ENCODE measurements at places on chromosomes 3 and 15.

DNA sequence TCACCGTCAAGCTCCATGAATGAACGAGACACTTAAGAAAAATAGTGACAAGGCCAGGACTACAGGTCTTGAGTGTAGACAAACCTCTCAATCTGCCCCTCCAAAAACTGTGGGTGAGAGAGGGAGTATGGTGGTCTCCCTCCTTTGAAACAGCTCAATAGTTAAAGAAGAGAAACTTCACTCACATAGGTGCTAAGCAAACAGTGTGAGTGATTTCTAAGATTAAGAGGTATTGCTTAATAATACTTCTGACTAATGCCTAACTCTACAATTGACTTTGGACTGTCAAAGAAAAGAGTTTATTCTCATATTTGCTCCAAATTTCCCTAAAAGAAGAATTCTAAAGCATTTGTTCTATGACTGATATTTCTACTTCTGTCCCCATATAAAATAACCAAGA, 17.0 kb upstream of the TMEM108 start:
- DNase-seq: no peak

GRCh38 chr3:14434126-14434497, 31.7 kb downstream of the SLC6A6 start:
- DNase-seq: no peak

GRCh38 chr3:1456781-1457311, 364.0 kb downstream of the CNTN6 start:
- DNase-seq: no peak

DNA sequence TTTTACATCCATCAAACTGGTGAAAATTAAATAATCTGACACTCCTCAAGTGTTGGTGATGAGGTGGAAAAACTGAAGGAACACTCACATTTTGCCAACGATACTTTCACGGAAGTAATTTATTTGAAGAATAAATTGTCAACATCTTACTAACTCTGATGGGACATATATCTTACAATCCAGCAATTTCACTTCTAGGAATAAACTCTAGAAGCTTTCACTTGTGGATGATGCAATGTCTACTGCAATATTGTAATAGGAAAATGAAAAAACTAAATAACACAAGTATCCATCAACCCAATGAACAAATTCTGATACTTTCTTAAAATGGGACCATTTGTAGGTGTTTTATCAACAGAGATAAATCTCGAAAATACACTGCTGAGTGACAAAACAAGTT, 16.2 kb upstream of the LIPC start:
- DNase-seq: no peak

GRCh38 chr3:14261229-14261628, 82.6 kb downstream of the LSM3 start:
- DNase-seq: peak; percentile 34

GRCh38 chr3:113086560-113087461, 96.0 kb downstream of the GTPBP8 start:
- no peak for DNase-seq

DNA sequence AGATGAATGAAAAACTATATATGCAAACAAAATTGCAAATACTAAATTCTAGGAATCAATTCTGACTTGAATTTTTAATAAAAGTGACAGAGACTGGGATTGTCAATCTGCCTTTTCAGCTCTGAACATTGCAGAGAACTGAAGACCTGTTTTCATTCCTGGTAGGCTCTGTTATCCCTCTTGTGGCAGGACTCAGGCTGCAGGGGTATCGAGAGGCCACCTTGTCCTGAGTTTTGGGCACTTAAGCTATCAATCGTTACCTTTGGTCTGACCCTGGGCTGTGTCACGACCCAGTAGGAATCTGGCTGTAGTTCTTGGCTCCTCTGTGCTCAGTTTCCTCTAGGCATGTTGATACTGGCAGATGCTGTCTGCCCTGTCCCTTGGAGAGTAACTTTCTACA, 238.0 kb downstream of the CACNA2D3 start:
- no peak for DNase-seq

- DNase-seq: no peak
Observed at GRCh38 chr3:169272532-169272931, 391.0 kb downstream of the MECOM start.

GRCh38 chr15:24862726-24863521, 91.9 kb upstream of the SNRPN start:
- no peak for DNase-seq

DNA sequence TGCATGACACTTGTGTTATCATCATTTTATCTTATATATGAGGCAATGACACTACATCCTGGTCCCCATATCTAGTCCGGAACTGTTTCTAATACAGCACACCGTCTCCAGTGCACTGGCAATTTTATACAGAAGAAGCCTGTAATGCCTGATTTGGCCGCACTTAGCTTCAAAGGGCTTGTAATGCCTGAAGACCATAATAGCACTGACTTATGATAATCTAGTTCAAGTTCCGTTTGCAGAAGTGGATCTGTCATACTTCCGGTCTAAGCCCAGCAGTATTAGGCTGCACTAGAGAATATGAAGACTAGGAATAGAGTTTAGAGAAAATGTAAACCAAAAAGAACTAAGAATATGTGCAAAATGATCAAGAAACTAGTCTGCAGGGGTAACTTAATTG, 1.3 kb downstream of the BNIP2 start:
- no peak for DNase-seq

DNA sequence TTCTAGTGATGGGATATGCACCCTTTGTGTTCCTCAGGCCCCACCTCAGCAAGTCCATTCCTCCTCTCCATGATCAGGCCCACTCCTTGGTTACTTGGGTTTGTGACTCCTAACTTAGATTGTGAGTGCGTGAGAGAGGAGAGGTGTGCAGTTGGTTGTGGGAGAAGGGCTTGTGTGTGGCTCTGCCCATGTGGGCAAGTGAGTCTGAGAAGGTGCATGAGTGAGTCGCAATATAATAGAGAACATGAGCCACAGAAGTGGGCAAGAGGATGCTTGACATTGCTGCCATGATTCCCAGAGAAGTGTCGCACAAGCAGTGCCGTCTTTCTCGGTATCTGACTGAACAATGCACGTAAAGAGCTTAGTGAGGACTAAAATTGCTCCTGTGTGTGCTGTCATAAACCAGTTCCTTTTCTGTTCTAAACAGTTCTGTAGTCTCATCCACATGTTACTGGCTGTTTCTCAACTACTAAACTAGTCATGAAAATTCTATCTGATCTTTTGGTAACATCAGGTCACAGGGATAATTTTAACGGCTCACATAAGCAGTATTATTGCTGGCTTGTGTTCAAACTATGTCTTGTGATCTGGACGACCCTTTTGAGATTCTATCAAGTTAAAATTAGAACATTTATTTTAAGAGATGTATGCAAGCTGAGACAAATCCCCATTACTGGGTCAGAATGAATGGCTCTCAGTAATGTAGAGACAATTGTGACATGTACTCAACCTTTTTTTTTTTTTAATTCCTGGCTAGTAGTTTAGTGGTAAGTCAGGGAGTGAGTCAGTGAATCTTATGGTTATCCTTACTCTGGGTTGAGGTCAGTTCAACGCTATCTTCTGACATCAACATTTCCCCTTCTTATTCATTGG, 25.6 kb downstream of the GYG1 start:
- no peak for DNase-seq

DNA sequence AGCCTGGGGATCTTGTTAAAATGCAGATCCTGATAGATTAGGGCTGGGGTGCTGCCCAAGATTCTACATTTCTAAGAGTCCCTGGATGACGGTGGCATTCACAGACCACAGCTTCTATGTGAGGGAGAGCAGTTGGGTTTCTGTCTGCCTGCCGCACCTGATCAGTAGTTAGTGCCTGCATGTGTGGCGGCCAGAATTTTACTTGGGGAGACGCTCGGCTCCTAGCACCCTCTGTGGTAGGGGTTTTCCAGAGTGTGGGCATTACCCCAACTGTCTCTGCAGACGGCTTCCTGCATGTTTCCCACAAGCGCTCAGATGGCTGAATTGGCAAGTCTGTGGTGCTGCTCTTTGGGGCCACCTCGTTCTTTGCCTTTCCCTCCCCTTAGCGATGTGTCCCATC, 8.3 kb downstream of the GHRL start:
- no peak for DNase-seq

Data from NCI-H1105 (cell line).